Stimulated activated naive CD4-positive, alpha-beta T cell (primary cell): ENCODE measurements at places on chromosomes 1 and 21.

GRCh38 chr1:82586473-82586872 is 785.7 kb downstream of the ADGRL2 start:
- no peak for DNase-seq

- no peak for DNase-seq
Measured at GRCh38 chr1:215731699-215732098, 164.6 kb downstream of the KCTD3 start.

GRCh38 chr1:228236744-228237143 is 28.9 kb downstream of the OBSCN start:
- no peak for DNase-seq

DNA sequence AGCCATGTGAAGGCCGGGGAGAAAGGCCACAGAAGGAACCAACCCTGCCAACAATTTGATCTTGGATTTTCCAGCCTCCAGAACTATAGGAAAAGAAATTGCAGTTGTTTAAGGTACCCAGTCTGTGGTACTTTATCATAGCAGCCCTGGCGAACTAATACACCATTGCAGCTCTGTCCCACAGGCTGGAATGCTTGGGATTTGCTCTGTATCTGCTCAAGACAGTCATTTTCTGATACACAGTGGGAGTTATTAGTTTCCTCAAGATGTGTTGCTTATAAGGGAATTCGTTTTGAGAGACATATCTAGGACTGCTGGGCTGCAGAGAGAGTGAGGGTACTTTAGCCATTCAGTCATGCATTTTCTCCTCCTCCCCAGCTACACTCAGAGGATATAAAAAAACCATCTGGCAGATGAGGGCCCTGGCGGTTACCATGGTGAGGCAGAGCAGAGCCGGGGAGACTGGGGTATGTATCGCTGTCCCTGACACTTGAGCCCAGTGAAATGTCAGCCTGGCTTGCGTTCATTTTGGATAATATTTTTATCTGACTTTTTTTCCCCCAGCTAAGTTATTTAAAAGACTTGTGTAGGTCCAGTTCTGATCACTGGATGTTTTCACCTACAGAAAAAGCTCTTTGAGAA is 104.6 kb downstream of the DIRAS3 start:
- no peak for DNase-seq

GRCh38 chr1:212328248-212328647 is 43.0 kb downstream of the PPP2R5A start:
- DNase-seq: no peak

- DNase-seq: no peak
Measured at GRCh38 chr1:3321559-3322449, 132.7 kb upstream of the ARHGEF16 start.

GRCh38 chr1:203251466-203251865 is 22.0 kb upstream of the CHIT1 start:
- DNase-seq: no peak

- DNase-seq: no peak
Measured at GRCh38 chr1:54826226-54826816, 25.2 kb upstream of the TTC22 start.

DNA sequence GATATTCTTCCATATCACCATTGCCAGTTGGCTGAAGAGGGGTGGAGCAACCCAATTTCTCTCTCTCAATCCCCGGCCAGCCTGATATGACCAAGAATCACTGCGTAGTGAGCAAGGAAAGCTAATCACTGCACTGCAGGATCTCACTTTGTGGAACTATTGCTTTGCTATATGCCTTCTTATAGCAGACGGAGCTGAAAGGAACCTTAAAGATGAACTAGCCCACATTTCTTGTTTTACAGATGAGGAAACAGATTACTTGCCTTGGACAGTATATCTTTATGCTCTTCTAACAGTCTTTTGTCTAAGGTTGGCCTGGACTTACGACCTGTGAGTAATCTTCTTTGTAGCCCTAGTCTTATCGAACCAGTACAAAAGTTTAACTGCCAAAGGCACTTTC is 7.6 kb downstream of the APOBEC4 start:
- DNase-seq: no peak

DNA sequence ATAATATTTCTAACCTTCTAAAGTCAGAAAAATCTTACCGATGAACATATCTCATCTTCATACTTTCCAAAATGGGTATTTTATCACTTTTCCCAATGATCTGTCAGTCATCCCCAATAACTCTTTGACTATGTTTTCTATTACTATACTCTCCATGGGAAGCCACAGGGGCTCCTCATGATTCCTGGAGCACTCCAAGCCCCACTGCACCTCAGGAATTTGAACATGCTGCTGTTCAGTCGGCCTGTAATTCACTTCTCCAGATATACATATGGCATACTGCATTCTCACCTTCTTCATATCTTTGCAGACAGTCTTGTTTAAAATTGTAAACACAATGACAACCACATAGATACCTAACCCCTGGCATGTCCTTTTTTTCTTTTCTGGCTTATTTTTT is 333.0 kb downstream of the BRINP3 start:
- DNase-seq: no peak

DNA sequence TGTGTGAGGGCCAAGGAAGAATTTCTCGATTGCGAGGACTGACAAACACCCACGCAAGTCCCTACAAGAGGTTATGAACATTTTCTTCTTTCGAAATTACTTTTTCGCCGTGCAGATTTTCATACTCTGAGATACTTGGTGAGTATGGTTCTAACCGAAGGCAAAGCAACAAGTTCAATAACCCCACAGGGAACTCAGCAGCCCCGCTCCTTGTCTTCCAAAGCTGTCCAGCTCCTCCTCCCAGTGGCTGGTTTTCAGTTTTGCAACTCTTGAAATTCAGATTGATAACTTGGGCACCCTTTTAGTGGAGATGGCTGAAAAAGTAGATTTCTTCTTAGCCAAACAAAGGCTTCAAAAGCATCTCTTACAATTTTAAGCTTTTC is 154.4 kb downstream of the SETD4 start:
- DNase-seq: no peak

DNA sequence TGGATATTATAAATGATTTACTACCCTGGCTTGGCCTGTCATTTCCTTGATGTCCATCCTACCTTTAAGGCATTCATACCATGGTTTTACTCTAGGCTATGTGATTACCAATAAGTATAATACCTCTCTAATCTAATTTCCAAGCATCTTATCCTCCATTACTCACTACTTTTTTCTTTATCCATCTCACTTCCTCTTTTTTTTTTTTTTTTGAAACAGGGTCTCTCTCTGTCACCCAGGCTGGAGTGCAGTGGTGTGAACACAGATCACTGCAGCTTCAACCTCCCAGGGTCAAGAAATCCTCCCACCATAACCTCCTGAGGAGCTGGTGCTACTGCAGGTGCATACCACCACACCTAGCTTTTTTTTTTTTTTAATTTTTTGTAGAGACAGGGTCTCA is 39.9 kb downstream of the INKA2 start:
- DNase-seq: no peak

- DNase-seq: no peak
Measured at GRCh38 chr1:196535727-196536126, 72.5 kb downstream of the KCNT2 start.

DNA sequence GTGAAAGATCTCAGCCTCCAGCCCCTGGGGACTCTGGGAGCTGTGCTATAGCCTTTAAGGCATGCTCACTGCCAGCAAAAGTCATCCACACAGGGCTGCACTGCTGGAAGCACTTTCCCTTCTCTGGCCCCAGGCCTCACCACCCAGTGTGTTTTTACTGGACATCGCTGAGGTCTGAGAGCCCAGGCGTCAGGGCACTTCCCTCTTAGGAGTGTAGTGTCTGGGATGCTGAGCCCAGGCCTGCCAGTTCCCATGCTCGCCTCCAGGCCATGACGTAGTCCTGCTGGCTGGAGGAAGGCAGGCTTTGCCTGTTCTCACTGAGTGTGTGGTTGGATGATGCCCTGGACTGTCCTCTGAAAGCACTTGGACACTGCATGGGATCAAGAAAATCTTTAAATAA is 101.2 kb downstream of the GDAP2 start:
- no peak for DNase-seq

DNA sequence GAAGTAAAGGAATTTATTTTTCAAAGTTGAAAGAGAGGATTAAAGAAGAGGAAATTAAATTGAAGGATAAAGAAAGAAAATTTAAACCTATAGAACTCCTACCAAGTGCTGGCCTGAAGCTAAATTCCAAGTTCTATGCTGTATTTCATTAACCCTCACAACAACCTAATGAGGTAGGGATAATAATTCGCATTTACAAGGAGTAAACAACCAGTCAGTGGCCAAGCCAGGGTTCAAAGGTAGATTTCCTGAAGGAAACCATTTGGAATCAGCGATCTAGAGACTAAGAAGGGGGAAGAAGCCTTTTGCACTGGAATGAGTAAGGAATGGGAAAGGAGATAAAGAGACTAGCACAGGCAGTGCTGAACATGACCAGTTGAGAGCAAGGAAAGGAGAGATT is 265.8 kb upstream of the ST6GALNAC5 start:
- DNase-seq: no peak

GRCh38 chr1:91784616-91785015 is 101.3 kb downstream of the TGFBR3 start:
- DNase-seq: no peak

DNA sequence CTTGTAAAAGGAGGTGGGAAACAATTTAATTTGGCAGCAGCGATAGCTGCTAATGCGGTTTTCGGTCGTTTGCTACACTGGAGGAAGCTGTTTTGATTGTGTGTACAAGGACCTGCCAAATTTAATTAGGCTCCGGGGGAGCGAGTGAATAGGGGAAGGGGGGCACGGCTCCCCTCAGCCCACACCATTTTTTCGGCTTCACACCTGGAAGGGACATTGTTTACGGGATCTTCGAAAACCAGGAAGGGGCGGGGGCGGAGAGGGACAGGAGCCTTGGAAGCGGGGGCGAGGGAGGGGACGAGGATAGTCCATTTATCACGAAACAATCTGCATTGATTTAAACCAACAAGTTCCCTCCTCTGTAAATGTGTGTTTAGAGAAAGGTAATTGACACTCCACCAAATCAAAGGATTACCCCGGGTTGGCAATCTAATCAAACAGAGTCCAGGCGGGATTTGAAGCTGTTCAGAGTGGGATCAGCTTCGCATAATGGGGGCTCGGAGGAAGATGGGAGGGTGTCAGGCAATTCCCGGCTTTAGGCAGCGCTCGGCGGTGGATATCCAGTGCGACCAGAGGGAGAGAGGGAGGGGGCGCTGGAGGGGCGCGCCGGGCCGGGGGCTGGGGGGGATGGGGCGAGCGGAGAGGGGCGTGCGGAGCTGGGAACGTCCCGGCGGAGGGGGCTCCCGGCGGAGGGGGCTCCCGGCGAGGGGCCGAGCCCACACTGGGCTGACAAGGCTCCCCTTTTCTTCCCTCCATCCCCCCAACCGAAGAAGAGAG is 9.8 kb downstream of the PAX7 start:
- no peak for DNase-seq

DNA sequence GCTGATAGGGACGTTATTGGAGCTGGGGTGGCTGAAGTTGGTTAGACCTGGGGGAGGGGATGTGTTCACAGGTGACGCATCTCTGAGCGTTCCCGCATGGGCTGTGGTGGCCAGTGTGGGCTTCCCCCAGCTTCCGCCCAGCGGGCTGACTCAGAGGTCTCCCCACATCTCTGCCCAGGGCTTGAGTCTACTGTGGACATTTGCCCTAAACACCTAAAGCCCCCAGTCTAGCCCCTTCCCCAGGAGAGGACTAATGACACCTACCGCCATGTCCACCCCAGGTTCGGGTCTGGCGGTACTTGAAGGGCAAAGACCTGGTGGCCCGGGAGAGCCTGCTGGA is 2.0 kb downstream of the AGRN start:
- no peak for DNase-seq

- DNase-seq: no peak
Measured at GRCh38 chr1:26759531-26759930, 28.2 kb upstream of the PIGV start.

- DNase-seq: no peak
Measured at GRCh38 chr1:182391028-182391361, 595 bp downstream of the GLUL start.

- no peak for DNase-seq
Measured at GRCh38 chr1:91736146-91736714, 149.7 kb downstream of the TGFBR3 start.

DNA sequence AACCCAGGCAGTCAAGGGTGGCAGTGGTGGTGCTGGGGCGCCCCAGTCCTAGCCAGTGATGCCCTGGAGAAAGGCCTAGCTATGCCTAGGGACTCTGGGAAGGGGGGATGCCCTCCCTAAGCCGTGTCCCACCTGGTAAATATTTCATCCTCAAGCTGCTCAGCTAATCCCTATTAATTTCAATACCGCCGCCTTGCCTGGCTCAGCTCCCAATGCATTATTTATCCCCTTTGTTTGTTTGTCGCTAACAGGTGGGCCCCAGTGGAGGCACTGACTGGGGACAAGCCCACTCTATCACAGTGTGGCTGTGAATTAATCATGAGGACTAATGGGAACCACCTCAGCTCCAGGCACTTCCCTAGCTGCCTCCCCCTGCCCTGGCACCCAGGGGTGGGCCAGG is 22.5 kb downstream of the DMAP1 start:
- DNase-seq: no peak

DNA sequence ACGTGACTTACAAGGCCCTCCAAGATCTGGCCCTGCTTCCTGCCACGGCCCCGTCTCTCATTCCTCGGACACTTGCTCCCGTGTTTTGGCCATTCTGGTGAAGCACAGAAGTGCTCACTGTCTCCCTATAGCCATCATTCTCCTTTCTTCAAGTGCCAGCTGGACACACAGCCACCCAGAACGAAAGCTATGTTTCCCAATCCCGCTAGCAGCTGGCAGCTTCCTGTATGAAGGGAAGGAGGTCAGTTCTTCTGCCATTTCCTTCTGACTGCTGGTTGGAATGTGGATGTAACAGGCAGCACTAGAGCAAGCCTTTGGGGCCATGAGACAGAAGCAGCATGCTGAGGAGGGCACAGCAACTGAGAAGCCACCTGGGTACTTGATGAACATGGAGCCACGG is 82.8 kb downstream of the TGFBR3 start:
- no peak for DNase-seq

GRCh38 chr1:154743526-154744036 is 126.5 kb downstream of the KCNN3 start:
- DNase-seq: no peak

- no peak for DNase-seq
Measured at GRCh38 chr1:5645929-5646328, 346.3 kb downstream of the NPHP4 start.

DNA sequence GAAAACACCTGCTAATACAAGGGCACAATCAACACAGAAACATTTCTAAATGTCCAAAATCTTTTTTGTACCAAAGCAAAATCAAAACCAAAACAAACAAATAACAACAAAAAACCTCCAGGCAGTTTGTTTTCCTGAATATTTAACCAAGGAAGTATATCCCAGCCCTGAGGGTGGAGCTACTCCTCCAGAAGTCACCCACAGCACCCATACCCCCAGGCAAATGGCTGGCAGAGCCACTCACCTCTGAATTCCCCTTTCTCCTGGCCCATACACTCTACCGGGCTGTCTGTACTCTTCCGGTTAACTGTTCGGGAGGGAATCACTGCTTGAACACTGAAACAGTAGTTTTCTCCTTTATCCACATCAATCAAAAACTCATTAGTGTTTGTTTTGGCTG is 9.5 kb downstream of the F3 start:
- no peak for DNase-seq

DNA sequence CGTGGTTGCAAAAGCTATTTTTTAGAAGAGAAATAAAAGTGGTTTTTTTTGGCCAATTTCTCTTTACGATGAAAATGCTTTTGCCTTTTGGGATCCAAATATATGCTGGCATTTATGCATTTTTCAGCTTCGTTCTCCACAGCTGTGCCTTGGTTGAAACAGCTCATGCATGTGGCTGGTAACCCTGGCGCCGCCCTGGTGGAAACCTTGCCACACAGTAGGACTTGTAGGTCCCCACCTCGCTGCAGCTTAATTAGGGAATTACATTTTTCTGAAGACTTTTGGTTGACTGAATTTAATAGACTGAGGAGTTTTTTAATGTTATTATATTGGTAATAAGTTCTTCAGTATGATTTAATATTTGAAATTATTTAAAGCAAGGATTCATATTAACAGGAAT is 12.7 kb upstream of the PCP4 start:
- no peak for DNase-seq
